ENCODE measurements at places on chromosomes 1 and 21.

DNA sequence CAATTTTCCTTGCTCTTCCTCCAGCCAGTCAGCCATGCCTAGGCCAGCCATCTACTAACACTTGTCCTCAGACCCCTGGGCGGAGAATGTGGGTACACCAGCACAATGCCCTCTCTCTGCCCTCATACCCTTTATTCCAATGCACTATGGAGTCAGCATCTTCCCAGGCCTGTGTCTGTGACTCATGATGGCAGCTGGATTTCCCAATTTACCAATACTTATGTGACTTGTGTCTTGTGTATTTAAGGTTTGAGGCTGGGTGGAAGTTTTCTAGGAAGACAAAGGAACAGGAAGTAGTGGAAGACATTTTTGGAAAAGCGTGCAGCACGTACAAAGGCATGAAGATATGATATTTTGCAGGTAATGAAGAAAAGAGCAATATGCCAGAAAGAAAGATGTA, 114.3 kb downstream of the NMNAT2 start:
- no peak for DNase-seq

DNA sequence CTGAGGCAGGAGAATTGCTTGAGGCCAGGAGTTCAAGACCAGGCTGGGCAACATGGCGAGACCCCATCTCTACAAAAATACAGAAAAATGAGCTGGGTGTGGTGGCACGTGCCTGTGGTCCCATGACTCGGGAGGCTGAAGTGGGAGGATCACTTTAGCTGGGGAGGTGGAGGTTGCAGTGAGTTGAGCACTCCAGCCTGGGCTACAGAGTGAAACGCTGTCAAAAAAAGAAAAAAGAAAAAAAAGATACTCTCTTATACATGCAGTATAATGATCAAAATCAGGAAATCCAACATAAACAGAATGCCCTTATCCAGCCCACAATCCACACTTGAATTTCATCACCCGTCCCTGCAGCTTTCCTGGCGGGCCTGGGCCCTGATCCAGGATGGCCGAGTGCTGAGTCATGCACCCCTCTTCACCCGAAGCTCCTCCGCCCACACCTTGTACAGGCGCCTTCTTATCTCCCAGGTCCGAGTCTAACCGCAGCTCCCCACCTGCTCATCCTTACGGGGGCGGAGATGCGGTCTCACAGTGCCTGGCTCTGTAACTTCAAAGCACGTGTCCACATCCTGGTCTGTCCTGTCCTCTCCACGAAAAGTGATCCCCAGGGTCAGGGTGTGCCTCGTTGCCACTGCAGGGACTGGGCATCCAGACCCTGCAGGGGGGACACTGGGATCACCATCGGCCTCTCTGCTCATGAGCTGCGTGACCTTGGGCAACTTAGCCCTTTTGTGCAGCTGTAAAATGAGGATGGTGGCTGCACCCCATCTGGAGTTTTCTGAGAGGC, 120.2 kb upstream of the SLC45A1 start:
- DNase-seq: no peak

DNA sequence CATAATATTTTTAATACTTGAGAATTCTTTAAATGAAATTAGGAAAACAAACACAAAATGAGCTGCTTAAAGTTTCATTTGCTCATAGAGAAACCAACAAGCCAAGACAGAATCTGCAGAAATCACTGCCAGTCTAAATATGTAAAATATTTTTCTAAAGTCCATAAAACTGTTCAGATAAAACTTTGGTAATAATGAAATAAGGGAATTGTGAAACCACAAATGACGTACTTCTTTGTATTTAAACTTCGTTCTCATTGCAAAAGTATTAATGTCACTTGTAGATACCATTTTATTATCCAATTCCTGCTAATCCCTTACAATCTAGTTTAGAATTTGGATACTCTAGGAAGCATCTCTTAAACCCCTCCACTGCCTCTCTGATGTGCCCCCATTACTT, 234.5 kb upstream of the NEGR1 start:
- DNase-seq: no peak

DNA sequence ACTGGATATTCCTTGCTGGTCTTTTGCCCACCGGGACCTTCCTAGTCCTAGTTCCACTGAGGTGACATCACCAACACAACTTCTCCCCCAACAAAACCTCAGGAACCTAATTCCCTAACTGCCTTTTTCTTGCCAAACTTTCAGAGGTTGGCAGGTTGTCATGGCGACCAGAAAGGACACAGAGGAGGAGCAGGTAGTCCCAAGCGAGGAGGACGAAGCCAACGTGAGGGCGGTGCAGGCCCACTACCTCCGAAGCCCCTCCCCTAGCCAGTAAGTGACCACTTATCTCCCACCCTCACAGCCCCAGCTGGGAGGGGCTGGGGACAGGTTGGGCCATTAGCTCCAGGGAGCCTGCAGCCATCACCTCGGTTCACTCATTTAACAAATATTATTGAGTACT, 815 bp downstream of the STYXL2 start:
- no peak for DNase-seq

- DNase-seq: no peak
Measured at GRCh38 chr1:228408041-228408868, 1.6 kb upstream of the TRIM11 start.

GRCh38 chr1:150164224-150164623, 14.5 kb downstream of the PLEKHO1 start:
- no peak for DNase-seq

GRCh38 chr21:44495611-44496563, 40.6 kb downstream of the LRRC3 start:
- no peak for DNase-seq
